Inflammatory macrophage treated with lipopolysaccharide for 4 hours (primary cell): ENCODE measurements at places on chromosomes 2 and 18.

DNA sequence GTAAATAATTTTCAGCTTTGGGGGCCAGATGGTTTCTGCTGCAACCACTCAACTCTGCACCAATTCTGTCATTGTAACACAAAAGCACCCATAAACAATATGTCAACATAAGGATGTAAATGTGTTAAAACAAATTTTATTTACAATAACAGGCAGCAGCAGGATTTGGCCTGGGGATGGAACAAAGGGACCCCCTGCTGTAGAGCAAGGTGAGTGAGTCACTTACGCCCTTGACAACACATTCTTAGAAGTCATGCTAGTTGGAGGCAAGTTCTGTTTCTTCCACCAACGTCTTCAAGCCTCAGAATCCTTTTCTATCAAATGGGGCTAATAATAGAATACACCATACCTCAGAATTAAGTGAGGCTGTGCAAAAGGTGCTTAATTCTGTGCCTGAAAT, 610.2 kb upstream of the SYT4 start:
- DNase-seq = no peak

GRCh38 chr2:196415384-196415783, 224.1 kb upstream of the CCDC150 start:
- DNase-seq = no peak

DNA sequence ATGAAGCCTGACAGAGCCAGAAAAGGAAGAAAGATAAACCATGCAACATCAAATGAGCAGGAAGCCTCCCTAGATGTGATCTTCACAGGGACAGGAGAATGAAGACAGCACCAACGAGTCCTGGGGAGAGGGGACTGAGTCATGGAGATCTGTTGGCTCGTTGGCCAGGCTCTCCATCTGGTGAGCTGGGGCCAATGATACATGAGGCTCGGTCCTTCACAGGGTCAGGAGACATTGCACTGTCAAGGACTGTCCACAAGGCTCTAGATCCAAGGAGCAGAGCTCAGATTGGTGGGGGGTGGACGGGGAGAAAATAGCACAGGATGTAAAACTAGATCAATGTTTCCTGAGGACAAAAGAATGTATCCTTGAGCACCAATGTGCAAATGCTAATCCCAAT, 735 bp downstream of the CD207 start:
- DNase-seq = no peak

DNA sequence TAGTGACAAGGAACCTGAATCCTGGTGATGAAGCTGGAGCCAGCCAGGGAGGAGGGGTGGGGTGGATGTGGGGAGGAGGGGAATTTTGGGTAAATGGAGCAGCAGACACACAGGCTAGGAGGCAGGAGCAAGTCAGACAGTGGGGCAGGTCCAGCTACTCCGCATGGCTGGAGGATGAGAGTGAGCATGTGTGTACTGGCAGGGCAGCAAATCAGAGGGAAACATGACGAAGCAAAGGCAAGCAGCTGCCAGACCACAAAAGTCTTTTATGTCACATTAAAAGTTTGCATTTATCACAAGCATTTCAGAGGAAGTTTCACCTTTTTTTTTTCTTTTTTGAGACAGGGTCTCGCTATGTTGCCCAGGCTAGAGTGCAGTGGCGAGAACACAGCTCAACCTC, 11.9 kb upstream of the KIDINS220 start:
- no peak for DNase-seq

DNA sequence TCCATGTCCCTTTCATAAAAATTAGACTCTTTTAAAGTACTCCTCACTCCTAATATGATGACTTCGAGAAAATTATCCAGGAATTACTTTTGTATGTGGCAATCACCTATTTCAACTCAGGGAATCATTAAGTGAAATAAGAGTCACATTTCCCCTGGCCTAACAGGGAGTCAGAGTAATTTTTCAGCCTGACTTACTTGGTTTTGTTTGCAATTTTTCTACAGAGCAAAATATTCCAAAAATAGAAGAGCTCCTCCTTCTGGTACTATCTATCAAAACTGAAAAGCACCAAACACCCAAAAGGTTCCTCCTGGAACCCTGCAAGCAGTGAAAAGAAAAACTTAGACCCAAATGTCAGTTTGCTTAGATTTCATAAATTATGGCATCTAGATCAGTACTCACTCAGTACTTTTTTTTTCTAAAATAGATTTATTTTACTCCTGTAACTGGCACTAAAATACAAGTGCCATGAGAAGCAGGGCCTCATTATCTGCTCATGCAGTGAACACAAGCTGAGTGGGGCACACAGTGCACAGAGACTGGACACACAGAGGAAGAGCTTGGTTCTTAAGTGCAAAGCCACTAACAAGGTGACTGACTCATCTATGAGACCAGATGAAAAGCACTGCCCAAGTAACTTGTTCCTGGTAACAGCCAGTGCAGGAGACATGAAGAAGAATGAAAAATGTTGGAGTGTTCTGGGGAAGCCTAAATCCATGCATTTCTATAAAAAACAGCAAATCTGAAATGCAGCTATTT, 28.7 kb downstream of the ACAA2 start:
- no peak for DNase-seq

DNA sequence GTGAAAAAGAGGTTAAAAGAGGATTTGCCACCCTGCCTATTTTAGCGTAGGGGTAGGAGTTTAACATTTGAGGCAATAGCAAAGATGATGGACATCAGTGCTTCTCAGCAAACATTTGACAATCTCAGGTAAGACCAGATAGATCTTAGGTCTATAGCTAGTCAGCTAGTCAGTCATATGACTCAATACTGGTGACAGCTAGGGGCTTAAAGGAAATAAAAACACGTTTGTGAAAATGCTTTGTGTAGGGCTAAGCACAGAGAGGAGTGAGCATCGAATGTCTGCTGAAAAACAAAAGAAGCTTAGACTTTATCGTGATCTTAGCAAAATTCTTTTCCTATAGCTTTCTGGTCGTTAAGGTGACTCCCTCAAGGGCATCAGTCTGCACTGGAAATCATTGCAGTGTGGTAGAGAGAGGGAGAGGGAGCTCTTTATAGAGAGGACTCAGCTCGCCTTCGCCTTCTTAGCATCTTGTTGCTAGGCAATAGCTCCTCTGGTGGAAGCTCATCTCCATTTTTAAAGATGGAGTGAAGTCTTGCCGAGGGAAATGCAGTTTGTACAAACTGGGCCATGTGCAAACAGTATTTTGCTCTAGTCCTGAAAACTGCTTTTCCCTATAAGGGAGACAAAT, 62.8 kb upstream of the SLC38A11 start:
- no peak for DNase-seq

- DNase-seq = no peak
These were observed 89.4 kb downstream of the TMEM131 start for GRCh38 chr2:97906307-97906706.

- DNase-seq = no peak
These were observed 10.8 kb upstream of the RHBDD1 start for GRCh38 chr2:226825056-226825455.

GRCh38 chr2:98548920-98549818, 59.1 kb downstream of the COA5 start:
- DNase-seq = no peak

DNA sequence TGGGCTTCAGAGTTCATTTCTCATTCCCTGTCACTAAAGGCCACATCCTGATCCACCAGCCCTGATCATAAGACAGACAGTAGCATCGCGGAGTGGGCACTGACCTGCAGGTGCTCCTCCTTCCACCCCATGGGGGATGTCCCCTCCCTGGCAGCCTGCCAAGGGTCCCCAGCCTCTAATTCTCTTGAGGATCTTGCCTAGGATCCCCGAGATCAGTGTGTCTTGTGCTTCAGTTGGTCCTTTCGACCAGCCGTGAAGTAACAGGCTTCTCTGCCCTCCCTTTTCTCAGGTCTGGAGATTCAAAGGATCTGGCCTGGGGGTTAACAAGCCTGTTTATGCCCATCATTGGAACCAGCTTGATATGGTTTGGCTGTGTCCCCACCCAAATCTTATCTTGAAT, 74.5 kb downstream of the ALPK2 start:
- DNase-seq = no peak

GRCh38 chr2:25089605-25090315, 47.9 kb downstream of the EFR3B start:
- DNase-seq = no peak

GRCh38 chr2:132980304-132980703, 310.3 kb upstream of the LYPD1 start:
- no peak for DNase-seq

- no peak for DNase-seq
These were observed 14.1 kb downstream of the SATB2 start for GRCh38 chr2:199443589-199444130.

GRCh38 chr2:72278046-72278445, 130.4 kb upstream of the CYP26B1 start:
- no peak for DNase-seq

- no peak for DNase-seq
These were observed 76.9 kb downstream of the MBP start for GRCh38 chr18:77055429-77056300.

DNA sequence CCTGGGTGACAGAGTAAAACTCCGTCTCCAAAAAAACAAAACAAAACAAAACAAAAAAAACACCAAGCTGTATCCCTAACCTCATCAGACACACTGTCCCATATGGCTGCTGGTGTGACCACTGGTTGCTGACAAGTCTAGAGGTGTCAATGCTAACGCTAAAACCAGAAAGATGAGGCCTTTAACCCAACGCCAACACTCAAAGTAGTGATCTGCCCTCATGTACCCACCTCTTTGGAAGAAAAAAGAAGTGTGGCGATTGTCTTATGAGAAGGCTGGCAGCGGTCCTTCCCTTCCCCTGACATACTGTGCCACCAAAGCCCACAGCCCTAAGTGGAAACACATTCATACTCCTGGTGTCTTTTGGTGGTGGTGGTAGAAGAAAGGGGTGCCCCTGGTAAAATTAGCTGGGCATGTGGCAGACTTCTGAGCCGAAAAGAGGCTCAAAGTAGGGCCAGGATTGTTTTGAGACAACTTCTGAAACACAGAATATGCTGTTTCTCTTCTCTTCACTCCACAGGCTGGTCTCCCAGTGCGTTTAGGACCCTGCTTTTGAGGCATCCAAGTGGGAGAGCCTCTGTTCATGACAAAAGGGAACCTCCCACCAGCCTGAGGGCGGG, 9.8 kb downstream of the SERTAD2 start:
- no peak for DNase-seq

DNA sequence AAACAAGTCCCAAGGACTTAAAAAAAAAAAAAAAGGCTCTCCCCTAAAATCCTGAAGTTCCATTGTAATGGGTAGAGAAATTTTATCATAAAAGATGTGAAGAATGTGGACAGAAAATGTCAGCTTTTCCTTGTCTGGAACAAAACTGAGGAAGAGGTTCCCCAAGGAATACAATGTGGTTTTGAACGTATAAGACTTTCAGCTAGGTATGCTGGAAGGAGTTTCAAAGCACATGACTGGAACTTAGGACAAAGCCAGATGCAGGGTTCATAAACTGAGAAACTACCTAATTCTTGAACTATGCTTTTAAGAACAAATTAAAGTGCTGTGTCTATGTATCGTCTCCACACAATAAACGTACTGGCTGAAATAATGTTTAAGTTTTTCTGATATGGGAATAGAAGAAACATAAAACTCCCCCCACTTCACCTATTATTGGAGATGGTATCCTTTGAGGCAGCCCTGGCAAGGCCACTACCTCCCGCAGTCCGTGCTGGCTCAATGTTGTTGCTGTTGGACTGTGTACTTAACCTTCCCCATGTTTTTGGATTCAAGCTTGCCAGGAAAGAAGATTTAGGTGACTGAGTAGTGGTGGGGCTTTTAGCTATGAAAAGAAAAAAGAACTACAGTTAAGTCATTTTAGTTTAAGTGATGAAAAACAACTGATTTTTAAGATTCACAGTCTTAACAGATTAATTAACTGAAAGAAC, 84.2 kb upstream of the DNER start:
- DNase-seq = no peak

GRCh38 chr2:74239346-74239745, 40.9 kb downstream of the MTHFD2 start:
- no peak for DNase-seq

DNA sequence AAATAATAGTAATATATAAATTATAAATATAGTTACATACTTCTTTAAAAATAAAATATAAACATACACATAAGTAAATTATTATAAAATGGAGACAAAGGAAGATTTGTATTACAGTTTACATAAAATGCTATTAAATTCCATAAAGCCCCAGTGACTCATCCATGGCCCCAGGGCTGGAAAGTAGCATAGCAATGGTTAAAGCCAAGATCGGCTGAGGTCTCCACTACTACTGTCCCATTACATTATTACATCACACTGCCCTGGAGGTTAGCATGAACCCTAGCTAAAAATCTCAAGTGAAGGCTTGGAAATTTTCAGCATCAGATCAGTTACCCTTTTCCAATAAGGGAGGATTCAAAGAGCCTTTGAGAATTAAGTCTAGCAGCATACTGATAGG, 936.2 kb downstream of the DSC3 start:
- DNase-seq = no peak

- DNase-seq = no peak
These were observed 27.8 kb downstream of the DNMT3A start for GRCh38 chr2:25313711-25314513.

- no peak for DNase-seq
These were observed 26.9 kb downstream of the SNORC start for GRCh38 chr2:232896720-232897597.

GRCh38 chr2:230636684-230637271, 75.9 kb upstream of the CAB39 start:
- DNase-seq = no peak

DNA sequence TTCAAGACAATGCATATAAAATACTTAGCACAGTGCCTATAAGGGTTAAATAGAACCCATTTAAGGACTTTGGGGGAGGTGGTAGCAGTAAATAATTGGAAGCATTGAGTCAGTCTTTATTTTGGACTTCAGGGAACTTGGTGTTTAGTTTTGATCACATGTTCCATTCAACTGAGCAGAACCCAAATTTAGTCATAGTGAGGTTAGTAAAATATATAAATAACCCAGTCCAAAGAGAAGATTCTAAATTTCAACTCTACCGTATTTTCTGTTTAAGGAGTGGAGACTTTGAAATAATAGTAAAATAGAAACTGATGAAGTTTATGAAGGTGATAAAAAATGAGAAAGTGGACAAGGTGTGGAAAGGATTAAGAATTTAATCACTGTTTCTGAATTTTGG, 19.7 kb downstream of the TWSG1 start:
- DNase-seq = peak; percentile 49

DNA sequence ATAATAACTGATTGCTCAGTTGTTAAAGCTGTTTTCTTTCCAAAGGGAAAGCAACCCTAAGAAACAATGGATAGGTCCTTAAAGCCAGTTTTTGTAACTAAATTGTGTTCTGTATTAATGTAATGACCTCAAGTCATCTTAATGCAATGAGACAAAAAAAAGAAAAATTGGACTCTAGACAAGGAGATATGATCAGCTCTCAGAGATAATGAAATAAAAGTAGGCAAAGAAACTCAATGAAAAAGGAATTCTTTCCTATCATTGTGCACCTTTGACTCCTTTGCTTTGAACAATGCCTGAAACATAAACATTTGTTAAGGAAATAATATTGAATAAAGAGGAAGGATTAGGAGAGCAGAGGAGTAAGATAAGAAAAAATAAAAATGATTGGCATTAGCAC, 86.1 kb downstream of the RIT2 start:
- no peak for DNase-seq
